ENCODE measurements at places on chromosomes 6 and 20.

- DNase-seq: no peak
Observed at GRCh38 chr6:95093154-95093553, 484.2 kb upstream of the MANEA start.

- DNase-seq: peak; percentile 92
Observed at GRCh38 chr6:37171970-37172812, 2.2 kb downstream of the PIM1 start.

DNA sequence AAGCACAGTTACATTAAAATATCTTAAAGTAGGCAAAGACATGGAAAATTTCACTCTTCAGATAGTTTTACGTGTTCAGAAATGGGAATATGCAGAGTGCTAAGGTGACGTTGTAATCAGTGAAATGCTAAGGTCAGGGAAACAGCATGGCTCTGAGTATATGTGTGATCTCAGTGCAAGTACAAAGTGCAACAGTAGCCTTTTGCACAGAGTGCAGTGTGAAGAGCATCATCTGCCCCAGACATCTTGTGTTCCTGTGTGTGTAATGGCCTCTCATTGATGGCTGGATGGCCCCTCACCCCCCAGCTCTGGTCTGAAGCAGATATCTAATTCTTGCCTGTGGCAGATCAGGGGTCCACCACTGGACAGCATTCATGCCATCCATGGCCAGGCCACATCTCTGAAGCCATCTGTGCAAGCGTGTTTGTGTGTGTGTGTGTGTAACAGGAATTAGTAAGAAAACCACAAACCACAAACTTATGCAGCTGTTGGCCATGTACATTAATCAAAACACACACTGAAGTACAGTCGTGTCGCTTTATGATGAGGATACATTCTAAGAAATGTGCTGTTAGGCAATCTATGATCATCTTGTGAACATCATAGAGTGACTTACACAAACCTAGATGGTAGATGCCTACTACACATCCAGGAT, 165.1 kb downstream of the RALGAPA2 start:
- DNase-seq: no peak

DNA sequence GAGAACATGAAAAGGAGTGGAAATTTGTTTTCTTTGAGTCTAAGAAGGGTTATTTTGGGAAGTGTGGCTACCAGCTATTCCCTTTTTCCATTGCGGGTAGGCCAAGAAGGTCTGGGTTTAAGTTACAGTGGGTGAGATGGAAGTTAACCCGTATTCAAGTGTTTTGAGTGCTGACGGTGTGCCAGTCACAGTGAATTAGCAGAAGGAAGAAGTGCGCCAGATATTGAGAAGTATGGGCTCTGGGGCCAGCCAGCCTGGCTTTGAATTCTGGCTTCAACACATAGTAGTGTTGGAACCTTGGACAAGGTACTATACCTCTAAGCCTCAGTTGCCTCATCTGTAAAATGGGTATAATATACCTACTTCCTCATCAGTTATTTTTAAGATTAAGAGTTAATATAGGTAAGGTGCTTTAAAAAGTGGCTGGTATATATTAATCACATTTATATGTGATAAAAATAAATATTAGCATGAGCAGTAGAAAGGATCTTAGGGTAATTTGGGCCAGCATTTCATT, 16.3 kb downstream of the ZNF76 start:
- DNase-seq: no peak

GRCh38 chr6:139600919-139601475, 226.5 kb upstream of the CITED2 start:
- no peak for DNase-seq

DNA sequence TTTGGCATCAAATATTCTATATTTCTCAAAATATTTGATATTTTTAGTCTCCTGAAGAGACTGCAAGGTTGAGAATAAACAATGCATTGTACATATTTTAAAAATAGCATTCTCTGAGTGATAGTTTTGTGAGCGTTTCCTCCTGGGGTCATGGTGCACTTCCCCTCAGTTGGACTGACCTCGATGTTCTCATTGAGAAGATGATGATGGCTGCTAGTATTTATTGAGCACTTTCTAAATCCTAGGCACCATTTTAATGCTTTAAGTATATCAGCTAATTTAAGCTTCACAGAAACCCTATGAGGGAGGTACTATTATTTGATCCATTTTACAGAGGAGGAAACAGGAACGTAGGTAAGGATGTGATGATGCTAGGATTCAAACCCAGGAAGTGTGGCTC, 18.2 kb downstream of the DSE start:
- no peak for DNase-seq

- no peak for DNase-seq
Observed at GRCh38 chr6:156963712-156964700, 186.8 kb downstream of the ARID1B start.

GRCh38 chr6:83038246-83038645, 27.4 kb downstream of the UBE3D start:
- no peak for DNase-seq

GRCh38 chr6:11772109-11772825, 6.3 kb downstream of the ADTRP start:
- no peak for DNase-seq

DNA sequence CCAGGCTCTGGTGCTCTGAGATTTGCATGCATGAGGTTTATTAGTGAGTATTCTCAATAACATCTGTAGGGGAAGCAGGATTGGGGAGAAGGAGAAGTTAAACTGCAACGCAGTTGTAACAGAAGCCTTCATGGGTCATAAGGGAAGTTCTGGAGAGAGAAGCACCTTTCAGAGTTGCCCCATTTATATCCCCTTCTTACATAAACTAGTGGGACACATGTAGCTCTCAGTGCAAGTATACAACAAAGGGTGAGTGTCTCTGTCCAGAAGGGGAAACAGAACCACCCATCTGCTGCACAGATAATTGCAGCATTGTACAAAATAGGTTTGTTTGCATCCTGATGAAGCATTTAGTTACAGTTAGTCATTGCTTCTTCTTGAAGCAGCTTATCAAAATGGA, 4.3 kb upstream of the ADGB start:
- DNase-seq: no peak

- DNase-seq: no peak
Observed at GRCh38 chr20:44074252-44075151, 112.5 kb downstream of the JPH2 start.

DNA sequence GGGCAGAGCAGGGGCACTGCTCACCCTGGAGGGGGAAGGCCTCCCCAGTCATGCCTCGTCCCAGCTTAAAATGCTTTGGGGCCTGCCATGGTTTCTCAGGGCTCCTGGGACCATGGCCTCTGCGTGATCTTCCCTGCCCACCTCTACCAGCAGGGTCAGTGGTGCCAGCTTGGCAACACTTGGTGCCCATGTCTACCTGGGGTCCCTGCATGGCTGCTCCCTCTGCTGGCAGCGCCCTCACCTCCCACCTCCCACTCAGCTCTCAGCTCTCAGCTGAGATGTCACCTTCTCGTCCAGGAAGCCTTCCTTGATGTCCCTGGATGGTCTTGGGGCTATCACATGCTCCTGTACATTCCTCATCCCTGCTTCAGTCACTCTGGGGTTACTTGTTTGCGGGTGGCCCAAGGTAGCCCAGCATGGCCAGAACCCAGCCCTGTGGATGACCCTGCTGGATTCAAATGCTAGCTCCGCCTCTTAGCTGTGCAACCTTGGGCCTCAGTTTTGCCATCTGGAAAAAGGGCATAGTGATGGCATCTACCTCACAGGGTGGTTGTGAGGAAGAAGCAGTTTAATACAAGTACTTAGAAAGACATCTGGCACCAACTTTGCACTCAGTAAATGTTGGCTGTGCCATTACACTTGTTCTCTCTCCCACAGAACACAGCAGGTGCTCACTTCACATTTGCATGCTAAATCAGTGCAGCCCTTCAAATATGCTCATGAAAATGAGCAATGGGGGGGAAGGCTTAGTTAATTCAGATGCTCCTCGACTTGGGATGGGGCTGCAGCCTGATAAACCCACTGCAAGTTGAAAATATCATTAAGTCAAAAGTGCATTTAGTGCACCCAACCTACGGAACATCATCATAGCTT, 53.5 kb upstream of the PTPN1 start:
- DNase-seq: no peak

GRCh38 chr6:71239694-71240093, 48.9 kb upstream of the OGFRL1 start:
- no peak for DNase-seq

GRCh38 chr6:35411066-35411465, 41.1 kb upstream of the FANCE start:
- no peak for DNase-seq

- DNase-seq: no peak
Observed at GRCh38 chr6:40887079-40887791, 151.8 kb downstream of the UNC5CL start.

DNA sequence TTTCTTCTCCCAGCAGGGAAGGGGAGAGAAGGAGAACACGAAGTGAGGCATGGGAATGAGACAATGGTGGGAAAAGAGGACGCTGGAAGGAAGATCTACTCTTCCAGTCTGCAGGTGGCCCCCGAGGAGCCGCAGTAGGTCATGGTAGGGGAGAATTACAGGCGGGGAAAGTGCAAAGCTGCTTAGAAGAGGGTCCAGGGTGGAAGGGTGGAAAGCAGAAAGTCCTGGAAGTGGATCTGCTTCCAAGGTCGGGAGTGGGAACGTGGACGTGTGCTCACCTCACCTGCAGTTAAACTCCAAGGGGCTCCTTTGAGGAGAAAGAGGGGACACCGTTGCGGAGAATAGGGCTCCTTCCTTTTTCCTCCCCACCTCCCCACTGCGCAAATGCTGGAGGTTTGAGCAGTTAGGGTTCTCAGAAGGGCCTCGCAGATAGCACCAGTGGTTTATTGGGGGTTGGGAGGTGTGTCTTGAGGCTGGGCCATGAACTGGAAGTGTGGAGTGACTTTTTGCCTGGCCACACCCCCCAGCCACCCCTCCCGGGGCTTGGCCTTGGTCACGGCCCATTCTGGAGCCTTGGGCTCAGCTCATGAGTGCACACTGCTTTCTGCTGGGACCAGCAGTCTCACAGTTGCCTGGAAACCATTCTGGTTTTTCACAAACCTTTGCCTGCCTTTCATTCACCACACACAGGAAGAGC, 100.4 kb upstream of the MLN start:
- DNase-seq: peak; percentile 19

- DNase-seq: no peak
Observed at GRCh38 chr6:94462231-94462630, 1042.9 kb upstream of the EPHA7 start.

- no peak for DNase-seq
Observed at GRCh38 chr20:58791286-58791685, 59.4 kb downstream of the GNAS-AS1 start.

GRCh38 chr6:29926413-29927274, 15.7 kb upstream of the HLA-A start:
- peak; percentile 62 for DNase-seq

DNA sequence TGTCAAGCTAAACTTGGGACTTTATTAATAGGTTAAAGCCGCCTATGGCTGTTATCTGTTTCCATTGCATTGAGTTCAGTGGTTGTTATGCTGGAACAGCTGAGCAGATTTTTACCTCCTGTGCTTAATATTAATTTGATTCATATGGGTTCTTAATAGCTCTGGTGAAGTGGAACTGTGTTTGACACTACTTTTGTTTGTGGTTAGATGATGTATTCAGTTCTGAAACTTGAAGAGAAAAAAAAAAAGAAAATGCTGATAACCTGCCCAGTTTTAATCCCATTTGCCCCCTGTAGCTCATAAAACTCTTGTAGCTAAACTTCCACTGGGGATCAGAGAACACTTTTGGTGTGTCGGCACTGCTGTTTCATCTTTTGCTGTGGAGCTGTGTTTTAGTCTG, 117.8 kb downstream of the ZDHHC14 start:
- DNase-seq: no peak

- no peak for DNase-seq
Observed at GRCh38 chr6:134177236-134177635, 124.8 kb upstream of the SLC2A12 start.

DNA sequence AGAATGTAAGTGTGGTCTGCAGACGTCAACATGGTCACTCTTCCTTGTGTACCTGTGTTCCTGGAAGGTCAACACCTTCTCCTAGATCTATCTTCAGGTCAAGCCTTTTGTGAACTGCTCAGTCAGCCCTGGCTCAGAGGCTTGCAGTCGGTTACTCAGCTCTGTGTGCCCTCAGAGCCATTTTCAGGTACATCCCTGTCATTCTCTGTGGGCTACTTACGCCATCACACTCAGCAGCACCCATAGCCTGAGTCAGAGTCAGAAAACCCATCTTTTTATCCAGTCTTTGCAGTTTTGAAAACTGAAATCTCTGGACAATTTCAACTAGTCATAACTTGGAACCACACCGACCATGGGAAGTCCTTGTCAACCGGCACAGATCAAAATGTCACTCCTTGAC, 35.3 kb downstream of the TGM3 start:
- no peak for DNase-seq

DNA sequence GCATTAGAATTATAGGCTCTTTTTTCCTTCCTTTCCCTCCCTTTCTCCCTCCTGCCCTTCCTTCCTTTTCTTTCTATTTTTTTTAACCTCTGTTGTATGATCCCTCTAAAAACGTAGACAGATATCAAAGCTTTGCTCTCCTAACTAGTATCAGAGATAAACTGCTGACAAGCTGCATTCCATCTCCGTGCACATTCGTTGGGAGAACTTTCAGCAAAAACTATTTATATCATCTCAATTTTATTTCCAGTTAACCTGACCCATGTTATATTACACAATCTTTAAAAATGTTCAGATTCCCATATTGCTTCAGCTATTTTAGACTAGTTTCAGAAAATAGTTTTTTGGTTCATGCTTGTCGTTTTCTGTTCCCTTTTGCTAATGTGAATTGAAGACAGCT, 47.3 kb downstream of the RNF217 start:
- DNase-seq: no peak

GRCh38 chr6:35522660-35523658, 10.3 kb upstream of the TULP1 start:
- peak; percentile 78 for DNase-seq

- no peak for DNase-seq
Observed at GRCh38 chr6:28220257-28221133, 4.6 kb upstream of the ZSCAN9 start.

- DNase-seq: no peak
Observed at GRCh38 chr6:81666481-81666880, 86.0 kb downstream of the TENT5A start.

DNA sequence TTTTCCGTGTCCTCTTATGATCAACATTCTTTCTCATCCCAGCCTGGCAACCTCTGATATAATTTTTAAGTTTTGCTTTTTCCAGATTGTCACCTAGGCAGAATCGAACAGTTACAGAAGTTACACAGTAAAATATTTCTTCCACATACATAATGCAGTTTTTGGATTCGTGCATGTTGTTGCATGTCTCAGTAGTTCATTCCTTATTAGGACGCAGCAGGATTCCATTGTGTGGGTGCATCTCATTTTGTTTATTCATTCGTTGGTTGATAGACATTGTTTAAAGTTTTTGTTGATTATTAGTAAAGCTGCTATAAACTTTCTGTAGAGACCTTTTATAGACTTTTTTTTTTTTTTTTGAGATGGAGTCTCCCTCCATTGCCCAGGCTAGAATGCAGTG, 284.3 kb upstream of the FERMT1 start:
- no peak for DNase-seq

- no peak for DNase-seq
Observed at GRCh38 chr6:131929264-131929663, 21.9 kb downstream of the CCN2 start.
